Brain microvascular endothelial cell (primary cell): ENCODE measurements at places on chromosomes 1 and 21.

DNA sequence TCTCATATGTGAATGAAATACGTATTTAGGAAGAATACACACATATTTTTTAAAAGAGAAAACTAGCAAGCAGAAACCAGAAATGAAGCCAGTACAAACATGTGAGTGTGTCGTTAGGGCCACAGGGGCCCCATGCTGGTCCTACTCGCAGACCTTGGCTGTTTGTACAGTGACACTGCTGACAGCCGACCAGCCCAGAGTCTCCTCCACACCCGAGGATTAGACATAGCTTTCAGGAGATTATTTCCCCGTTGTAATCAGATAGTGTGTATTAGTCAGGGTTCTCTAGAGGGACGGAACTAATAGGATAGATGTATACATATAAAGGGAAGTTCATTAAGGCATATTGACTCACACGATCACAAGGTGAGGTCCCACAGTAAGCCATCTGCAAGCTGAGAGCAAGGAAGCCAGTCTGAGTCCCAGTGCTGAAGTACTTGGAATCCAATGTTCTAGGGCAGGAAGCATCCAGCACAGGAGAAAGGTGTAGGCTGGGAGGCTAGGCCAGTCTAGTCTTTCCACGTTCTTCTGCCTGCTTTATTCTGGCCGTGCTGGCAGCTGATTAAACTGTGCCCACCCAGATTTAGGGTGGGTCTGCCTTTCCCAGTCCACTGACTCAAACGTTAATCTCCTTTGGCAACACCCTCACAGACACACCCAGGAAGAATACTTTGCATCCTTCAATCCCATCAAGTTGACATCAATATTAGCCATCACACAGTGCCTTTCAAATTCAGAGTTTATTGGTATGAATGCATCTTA lies 51.2 kb downstream of the DIP2A start:
- peak; percentile 90 for DNase-seq

DNA sequence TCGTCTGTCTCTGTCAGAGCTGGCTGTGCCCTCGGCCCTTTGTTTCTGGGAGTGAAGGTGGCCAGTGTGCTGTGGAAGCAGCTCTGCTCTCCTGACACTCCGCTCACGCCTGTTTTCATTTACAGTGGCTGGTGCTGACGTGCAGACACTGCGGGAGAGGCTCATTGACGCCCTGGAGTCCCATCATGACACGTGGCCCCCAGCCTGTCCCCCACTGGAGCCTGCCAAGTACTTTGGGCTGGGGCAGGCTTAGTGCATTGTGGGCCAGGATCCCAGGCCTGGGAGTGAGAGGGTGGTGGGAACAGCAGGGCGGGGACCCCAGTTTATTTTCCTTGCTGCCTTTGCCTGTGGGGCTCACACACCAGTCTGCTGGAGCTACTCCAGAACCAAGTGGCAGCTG lies 21.1 kb downstream of the QSOX1 start:
- DNase-seq, result no peak

DNA sequence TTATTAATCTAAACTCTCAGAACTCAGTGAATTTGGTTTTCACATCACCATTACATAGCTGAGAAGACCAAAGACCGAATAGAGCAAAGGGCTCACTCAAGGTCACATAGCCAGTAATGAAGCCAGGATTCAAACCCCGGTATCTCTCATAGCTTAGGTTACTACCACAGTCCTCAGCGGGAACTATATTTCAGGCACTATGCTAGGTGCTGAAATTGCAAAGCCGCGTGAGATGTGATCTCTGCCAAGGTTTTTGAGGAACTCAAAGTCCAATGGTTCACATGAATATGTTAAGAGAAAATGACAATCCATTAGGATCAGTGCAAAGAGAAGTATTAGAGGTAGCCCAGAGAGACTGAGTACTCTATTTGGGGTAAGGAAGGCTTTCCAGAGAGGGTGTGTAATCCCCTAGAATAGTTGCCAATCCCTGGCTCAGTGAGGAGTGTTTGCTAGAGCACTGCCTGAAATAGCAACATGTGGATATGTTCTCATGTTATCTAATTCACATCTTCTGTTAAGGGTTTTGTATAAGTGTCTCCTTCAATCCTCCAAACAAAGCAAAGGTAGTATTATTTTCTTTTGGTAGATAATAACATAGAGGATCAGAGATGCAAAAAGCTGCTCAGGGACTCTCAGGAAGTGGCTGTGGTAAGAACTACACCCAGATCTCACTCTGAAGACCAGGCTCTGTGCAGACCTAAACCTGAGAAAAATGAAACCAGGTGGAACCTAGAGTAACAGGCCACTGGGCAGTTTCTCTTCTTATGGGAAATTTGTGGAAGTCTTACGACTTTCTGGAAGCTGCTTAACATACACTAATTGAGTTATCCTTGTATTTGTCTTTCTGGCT lies 93.1 kb upstream of the C8B start:
- DNase-seq, result no peak

GRCh38 chr21:16357994-16358393 lies 628.2 kb downstream of the USP25 start:
- DNase-seq, result no peak

DNA sequence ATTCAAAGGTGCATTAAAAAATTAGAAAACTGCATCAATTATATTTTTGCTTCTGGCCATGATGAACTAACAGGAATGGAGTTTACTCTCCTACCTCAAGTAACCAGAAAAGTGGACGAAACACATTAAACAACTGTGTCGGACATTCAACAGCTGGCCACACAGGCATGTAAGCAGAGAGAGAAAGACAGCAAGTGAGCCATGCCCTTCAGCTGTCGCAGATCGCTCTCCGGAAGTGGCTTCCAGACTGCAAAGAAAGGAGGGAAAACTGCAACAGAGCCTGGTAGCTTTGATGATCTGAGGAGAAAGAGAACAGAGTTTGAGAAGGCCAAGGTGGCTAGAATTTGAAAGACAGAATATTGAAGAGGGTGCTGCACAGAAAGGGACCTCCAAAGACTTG lies 557.2 kb downstream of the MATN1 start:
- DNase-seq, result no peak

GRCh38 chr1:109969907-109970306 lies 14.7 kb upstream of the AHCYL1 start:
- DNase-seq, result no peak

DNA sequence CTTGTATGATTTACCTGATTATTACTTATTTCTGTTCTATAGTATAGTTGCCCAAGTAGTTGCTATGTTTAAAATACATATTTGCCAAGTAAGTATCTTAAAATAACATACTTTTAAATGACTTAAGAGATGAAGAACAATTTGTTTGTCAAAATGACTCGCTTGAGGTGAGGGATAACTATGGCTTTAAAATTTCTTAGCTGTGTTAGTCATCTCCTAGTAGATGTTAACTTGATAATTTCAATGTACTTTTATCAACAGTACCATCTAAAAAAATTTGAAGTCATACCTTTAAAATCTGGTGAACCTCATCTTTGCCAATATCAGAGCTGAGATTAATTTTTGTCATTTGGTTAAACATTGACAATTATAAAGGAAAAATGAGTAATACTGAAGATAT lies 37.7 kb downstream of the ODR4 start:
- DNase-seq, result no peak

DNA sequence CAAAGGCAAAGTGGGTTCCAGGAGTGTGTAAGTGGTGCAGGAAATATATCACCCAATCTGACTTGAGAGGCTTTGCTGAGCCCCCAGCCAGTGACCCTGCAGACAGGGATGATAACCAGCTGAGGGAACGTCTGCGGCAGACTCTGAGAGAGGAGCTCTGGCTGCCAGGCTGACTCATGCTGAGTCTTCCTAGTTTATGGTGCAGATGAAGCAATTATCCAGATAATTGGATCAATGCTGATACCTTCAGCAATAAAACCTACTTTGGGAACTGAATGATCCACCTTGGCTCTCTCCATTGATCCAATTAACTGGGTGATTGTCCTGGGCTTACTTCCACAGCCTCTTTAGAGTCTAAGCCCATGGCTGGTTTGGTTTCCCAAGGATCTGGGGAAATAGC lies 7.3 kb downstream of the C8B start:
- DNase-seq, result peak; percentile 42

DNA sequence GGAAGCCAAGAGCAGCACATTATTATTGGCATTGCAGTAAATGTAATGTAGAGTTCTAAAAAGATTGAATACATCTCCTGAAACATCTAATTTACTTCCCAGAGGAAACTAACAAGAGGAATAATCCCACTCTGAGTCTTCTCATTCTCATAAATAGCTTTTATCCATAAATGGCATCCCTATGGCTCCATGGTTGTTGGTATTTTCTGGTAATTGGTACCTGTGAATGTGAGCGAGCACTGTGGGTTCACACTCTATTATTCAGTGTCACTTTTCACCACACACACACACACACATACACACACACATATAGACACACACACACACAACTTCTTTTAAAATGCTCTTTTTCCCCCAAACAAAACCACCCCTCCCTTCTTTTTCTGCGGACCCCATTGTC lies 4.7 kb upstream of the WLS start:
- no peak for DNase-seq

DNA sequence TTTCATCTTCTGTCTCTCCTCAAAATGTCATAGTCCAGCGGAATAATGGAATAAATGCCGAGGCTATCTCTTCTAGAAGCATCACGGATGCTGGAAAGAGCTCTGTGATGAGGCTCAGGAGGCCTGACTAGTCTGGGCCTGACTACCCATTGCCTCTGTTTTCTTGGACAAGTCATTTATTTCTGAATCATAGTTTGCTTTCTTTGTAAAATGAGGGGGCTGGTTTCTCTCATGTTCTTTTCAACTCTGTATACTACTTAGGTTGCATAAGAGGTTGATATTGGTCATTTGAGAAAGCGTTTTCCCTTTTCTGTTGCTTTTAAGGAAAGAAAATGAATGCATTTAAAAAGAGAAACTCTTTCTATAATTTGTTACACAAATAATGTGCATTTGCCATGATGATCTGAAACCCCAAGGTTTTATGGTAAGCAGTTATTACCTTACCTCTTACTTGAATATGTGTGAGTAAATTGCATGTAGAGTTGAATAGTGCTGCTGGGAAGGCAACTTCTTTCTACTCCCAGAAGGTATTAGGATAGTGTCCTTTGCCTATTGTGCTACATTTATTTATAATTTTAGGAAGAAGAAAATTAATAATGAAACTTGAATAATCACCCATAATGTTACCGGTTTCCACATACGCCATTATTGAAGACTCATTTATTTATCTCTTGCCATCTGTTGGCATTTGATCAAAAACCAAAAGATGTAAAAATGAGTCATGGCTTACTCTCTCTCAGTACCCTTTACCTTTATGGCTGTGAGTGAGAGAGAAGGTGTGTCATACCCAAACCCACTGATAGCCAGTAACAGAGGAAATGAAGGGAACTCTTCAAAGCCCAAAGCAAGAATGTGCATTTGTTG lies 179.1 kb downstream of the FASLG start:
- DNase-seq, result no peak

DNA sequence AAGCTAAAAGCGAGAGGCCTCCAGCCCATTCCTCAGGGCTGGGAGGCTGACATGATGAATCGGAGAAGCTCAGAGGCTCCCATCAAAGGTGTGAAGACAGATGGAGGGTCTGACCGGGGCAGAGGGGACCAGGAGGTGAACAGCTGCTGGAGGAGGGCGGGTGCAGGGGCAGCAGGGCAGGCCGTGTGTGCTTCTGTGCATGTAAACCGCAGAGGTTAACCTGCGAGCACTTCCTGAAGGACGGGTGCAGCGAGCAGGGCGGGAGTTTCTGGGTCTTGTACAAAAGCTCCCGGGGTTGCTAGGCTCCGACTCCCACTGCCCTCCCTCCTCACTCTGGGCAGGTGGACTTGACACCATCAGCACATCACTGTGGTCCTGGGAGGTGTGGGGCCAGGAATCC lies 75.2 kb downstream of the PAX7 start:
- DNase-seq, result no peak

GRCh38 chr1:2468041-2468472 lies 8.0 kb upstream of the PLCH2 start:
- no peak for DNase-seq

GRCh38 chr1:112701227-112702066 lies 5.5 kb downstream of the RHOC start:
- DNase-seq, result no peak

DNA sequence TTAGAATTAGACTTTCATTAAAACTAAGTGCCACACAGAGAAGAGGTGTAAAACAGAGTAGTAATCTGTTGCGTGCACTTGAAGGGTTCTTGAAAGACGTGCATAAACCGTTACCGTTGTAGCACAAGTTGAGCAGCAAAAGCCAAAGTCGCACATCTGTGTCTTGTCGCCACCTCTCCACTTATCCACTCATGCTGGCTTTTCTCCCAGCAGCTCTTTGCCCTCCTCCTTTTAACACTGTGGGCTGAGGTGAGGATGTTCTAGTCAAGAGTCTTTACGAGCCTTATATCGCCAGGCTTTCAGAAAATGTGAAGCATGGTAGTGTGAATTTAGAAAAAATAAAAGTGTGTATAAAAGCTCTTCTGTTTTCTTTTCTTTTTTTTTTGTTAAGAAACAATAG lies 48.0 kb downstream of the NR5A2 start:
- DNase-seq, result no peak

GRCh38 chr1:185896863-185897262 lies 162.7 kb downstream of the HMCN1 start:
- no peak for DNase-seq

DNA sequence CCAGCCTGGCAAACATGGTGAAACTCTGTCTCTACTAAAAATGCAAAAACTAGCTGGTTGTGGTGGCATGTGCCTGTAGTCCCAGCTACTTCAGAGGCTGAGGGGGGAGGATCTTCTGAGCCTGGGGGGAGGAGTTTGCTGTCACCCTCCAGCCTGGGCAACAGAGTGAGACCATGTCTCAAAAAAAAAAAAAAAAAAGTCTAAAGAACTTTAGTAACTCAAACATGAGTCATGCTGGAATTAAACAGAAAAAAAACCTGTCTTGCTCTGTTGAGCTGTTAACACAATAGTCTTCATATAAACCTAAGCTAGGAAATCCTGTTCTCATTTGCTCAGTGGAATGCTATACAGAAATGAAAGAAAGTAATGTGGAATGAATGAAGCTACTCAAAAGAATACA lies 16.7 kb upstream of the DISP1 start:
- DNase-seq, result no peak
